ENCODE measurements at places on chromosomes 1 and 21.

DNA sequence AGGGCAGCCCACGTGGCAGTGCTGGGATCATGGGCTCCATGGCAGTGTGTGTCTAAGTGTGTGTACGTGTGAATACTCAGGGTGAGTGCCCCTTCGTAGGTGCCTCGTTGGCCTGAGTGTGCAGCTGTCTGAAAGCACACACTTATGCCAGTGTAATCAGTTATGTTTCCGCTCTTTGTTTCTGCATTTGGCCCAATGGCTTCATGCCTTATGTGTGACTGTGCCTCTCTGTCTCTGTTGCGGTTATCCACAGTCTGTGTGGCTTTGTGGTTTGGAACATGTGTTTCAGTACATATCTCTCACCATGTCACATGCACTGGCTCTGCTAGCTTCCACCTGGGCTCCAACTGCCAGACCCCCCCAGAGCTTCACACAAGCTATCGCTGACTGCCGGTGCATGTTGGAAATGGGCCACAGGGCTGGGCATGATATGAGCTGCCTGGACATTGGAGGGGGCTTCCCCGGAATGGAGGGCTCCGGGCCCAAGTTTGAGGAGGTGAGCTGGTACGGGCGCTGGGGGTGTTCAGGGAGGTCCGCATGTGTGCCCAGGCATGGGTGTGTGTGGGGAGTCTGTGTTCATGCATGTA lies 70.3 kb upstream of the TINAGL1 start:
- DNase-seq = no peak

- no peak for DNase-seq
Observed at GRCh38 chr1:246769306-246769705, 45.1 kb downstream of the SCCPDH start.

GRCh38 chr1:234582186-234582585 lies 27.8 kb downstream of the IRF2BP2 start:
- DNase-seq = no peak

- DNase-seq = peak; percentile 78
Observed at GRCh38 chr21:42593007-42593814, 60.2 kb upstream of the PDE9A start.

GRCh38 chr1:190444464-190444863 lies 33.2 kb downstream of the BRINP3 start:
- no peak for DNase-seq

DNA sequence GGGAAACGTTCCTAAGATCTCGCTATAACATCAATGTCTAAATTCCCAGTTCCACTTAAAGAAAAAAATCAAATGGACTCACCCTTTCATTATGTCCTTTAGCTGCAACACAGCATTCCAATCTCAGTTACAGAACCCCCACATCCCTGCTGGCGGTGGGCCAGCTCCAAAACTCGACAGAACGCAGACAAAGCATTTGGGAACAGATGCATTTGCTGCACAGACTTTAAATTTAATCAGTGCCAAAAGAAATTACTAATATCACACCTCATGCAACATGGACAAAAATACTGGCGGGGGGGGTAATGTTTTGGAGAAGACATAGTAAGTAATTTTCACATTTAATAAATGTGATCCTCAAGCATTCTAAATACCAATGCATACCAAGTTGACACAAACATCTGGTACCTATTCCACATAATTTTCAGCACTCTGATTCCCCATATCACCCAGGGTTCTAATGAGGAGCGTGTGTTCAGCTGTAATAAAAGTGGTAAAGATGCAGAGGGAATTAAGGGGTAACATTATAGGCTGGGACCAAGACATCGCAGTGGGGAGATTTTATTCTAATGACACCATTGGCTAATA lies 79.7 kb downstream of the TGFBR3 start:
- DNase-seq = no peak

DNA sequence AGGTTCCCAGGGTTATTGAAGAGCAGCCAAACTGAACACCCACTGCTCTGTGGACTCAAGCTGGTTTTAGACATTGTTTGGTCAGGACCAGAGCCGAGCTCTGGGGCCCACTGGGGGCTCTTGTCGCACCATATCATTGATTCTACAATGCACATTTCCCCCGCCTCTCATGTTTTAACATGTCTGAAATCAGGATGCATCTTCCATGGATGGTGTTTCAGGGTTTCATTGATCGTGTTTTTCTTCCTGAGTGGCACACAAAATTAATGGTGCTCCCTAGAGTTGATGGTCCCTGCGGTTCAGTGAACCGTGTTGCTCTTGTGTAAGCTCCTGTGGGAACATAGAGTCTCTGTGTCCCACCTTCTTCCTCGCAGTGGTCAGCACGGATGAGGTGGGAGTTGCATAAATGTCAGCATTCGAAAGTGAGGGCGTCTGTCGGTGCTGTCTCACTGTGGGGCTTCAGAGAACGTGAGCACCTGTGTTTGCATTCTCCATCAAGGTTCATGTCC lies 38.3 kb downstream of the GALNT2 start:
- DNase-seq = peak; percentile 59

GRCh38 chr1:164567774-164568173 lies 8.8 kb downstream of the PBX1 start:
- no peak for DNase-seq

GRCh38 chr21:31730712-31731055 lies 1.2 kb downstream of the SCAF4 start:
- DNase-seq = peak; percentile 10

GRCh38 chr21:42739061-42739931 lies 85.9 kb downstream of the PDE9A start:
- no peak for DNase-seq

- DNase-seq = no peak
Observed at GRCh38 chr1:84506729-84507453, 510 bp upstream of the GNG5 start.

DNA sequence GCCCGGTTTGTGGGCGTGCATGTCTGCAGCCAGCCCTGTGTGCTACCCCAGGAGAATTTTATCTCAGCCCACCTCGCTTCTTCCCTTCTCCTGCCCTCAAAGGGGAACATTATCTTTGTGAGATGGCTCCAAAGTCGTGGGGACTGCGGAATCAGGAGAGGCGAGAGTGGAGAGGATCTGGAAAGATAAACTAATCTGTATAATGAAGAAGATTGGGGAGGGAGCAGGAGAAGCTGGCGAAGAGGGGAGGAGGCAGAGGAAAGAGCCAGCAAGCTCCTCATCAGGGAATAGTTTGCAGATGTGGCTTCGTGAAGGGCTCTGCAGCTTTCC lies 310.3 kb downstream of the MATN1 start:
- DNase-seq = no peak

GRCh38 chr1:229430761-229431283 lies 3.1 kb downstream of the ACTA1 start:
- DNase-seq = peak; percentile 43

- DNase-seq = no peak
Observed at GRCh38 chr1:230690101-230690500, 23.8 kb downstream of the AGT start.

- no peak for DNase-seq
Observed at GRCh38 chr1:28050776-28051175, 37.6 kb downstream of the EYA3 start.

DNA sequence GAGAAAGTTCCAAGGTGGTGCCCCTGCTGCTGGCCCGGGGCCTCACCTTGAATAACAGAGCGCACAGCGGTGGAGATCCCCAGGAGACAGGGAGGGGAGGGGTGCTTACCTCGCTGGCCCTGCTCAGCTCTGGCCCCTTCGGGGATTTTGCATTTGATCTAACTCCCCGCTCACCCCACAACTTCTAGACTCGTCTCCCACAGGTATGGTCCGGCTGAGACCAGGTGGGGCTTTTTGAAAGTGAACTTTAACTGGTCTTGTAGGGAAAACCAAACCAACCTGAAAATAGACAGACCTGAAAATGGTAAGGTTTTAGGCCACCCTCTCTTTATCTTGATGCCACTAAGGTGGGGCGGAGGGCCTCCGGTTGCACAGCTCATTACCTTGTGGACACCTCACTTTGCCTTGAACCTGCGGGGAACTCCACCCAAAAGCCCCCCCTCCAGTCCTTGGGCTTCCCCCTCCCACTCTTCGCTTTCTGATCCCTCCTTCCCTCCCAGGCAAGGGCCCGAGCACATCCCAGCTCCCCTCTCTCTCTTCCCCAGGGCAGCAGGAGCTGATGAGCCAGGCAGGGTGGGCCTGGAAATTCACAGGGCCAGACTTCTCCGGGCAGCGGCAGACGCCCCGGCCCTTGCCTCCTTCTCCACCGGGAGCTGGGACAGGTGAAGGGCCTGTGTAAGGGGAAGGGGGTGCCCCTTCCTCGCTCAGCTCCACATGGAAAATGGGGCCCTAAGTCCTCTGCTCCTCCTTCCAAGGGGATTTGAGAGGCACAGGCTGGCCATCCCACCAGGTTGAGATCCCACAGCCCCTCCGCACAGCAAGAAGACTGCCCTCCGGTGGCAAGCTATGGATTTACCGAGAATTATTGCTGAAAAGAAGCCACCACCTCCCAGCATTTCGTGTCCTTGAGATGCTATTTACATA lies 16.1 kb downstream of the TNFRSF8 start:
- DNase-seq = peak; percentile 42

DNA sequence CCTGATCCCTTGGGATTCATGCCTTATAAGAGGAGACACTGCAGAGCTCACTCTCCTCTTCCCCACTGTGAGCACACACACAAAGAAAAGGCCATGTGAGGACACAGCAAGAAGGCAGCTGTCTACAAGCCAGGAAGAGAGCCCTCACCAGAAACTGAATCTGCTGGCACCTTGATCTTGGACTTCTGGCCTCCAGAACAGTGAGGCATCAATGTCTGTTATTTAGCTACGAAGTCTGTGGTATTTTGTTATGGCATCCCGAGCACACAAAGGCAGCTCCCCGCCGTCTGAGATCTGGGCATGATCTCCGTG lies 47.1 kb upstream of the RPL11 start:
- no peak for DNase-seq

- DNase-seq = no peak
Observed at GRCh38 chr1:51960262-51960661, 30.2 kb downstream of the RAB3B start.

- no peak for DNase-seq
Observed at GRCh38 chr1:163744301-163744887, 422.6 kb downstream of the NUF2 start.

GRCh38 chr21:33039536-33039935 lies 13.8 kb downstream of the OLIG2 start:
- no peak for DNase-seq

GRCh38 chr1:225361176-225361575 lies 66.7 kb downstream of the LBR start:
- no peak for DNase-seq

- no peak for DNase-seq
Observed at GRCh38 chr21:33030633-33031032, 4.9 kb downstream of the OLIG2 start.

DNA sequence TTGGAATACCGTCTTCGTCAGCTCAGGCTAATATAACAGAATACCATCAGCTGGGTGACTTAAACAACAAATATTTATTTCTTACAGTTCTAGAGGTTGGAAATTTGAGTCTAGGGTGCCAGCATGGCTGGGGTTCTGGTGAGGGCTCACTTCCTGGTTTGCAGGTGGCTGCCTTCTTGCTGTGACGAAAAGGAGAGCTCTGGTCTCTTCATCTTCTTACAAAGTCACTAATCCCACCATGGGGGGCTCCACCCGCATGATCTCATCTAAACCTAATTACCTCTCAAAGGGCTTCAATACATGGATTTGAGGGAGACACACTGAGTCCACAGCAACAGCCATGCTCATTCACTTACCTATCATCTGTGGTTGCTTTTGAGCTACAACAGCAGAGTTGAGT lies 78.3 kb downstream of the PSMG1 start:
- no peak for DNase-seq

- DNase-seq = no peak
Observed at GRCh38 chr1:82700476-82700875, 899.7 kb downstream of the ADGRL2 start.

DNA sequence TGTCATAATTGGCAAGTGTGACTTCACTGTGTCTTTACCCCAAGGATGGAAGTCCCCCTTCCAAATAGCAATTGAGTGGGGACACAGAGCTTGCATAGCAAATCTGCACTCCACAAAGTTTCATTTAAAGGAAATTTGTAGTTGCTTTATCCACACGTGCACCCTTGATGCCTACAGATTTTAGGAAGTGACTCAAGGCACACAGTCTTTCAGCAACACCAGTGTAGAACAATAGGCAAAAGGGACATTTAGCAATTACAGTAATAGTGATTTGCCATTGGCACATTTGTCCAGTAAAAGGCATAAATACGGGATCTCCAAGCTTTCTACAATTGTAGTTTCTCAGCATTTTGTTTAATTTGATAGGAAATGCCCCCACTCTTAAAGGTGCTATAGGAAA lies 43.4 kb upstream of the KAZN start:
- DNase-seq = no peak

DNA sequence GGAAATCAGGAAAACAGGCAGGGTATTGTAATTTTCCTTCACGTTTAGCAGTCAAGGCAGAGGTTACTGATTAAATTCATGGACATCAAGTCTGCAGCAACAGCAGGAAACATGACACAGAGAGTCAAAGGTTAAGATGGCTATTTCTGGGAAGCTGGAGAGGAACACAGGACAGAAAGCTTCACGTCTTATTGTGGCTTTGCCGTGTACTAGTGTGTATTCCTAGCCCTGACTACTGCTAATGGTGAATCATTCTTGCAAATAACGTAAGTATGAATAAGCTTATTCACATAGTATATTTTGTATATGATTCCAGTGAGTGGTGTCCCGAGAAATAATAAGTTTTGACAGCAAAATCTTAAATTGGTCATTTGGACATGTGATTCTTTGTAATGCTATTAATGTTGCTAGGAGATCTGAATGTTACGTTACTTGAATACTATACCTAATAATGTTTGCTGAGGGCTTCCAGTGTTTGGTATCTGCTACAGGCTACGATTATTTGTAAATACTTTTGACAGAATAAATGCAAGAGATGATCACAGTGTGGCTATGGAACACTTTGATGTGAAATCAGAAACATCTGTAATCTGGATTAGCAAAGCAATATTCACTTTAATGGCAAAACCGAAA lies 77.4 kb downstream of the DISP1 start:
- no peak for DNase-seq

DNA sequence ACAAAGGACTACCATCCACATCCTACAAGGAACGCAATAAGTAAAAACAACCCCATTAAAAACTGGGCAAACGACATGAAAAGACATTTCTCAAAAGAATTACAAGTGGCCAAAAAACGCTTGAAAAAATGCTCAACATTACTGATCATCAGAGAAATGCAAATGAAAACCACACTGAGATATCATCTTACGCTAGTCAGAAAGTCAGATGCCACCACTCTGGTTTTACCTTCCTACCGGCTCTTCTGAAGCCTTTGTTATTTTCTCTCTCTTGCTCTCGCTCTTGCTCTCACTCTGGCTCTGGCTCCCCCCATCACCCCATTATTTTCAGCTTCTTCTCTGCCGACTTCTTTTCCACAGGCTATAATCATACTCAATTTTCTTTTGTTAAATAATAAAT lies 38.8 kb downstream of the VPS45 start:
- no peak for DNase-seq

DNA sequence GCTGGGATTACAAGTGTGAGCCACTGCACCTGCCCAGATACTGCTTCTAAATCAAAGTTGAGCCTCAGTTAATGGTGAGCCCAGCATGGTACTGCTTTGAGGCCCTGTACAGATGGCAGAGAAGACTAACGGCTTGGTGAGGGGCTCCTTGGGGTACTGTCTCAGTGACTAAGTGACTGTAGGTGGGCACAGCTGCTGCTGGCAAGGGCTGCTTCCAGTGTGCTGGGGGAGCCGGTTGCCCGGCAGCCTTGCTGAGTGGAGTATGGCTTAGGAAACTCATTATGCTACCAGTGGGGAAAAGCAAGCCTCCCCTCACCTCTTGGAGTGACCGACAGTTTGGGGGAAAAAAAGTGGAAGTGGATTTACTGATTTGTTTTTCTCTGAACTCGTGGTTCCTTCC lies 23.6 kb upstream of the ARHGEF10L start:
- DNase-seq = no peak
